ENCODE measurements at places on chromosomes 13 and 19.
A peak's percentile ranks its signal among the peaks of the same experiment; 100 is the strongest.

- no peak for DNase-seq
Observed at GRCh38 chr19:47511128-47511517, 3.7 kb downstream of the NAPA start.

DNA sequence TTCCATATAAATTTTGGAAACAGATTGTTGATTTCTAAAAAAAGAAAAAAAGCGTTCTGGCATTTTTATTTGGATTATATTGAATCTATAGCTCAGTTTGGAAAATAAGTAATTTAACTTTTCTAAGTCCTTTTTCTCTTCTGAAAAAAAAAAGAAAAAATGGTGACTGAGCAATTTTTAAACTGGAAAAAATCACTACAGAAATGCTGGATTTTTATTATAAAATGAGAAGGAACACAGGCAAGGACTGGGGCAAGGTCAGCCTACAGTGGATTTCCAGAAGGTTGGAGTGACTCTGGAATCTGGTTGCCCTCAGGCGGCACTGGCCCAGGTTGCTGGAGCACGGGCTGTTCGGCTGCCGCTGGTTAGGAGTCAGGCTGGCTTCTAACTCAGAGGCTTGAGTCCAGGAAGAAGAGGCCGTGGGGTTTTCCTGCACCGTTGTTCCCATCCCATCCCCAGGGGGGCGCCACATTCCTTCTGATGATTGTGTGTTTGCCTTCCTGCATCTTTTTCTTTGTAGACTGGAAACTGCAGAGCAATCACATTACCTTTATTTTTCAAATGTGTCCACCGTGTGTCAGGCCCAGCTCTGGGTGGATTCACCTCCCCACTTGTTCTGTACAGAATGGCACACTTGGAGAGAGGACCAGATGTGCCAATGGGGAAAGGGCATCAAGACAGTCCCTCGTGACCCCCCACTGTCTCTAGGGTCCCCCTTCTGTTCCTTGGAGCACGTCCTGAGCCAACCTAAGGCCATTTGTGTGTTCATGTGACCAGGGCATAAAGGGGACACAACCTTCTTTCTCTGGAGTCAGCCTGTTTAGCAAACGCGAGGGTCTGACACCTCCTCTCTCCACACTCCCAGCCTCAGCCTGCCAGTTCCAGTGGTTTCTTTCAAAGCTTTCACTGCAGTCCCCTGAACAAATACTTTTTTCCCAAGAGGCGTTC is 44.5 kb upstream of the GTF3A start:
- DNase-seq = peak; percentile 39

DNA sequence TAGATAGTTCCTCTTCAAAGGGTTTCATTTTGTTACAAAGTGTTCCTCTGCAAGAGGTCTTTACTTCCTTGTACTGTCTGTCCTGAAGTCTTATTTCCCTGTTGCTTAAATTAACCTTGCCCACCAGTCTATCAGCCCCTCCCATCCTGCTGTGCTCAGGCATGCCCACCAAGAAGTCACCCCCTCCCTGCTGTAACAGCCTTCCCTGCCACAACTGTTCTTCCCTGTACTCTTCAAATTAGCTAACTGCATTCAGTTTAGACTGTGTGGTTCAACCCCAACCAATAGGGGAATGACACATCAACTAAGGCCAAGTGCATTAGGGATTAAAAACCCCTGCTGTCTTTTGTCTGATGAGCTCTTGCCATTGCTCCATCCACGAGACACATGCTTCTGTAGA is 34.4 kb upstream of the ZNF562 start:
- no peak for DNase-seq

DNA sequence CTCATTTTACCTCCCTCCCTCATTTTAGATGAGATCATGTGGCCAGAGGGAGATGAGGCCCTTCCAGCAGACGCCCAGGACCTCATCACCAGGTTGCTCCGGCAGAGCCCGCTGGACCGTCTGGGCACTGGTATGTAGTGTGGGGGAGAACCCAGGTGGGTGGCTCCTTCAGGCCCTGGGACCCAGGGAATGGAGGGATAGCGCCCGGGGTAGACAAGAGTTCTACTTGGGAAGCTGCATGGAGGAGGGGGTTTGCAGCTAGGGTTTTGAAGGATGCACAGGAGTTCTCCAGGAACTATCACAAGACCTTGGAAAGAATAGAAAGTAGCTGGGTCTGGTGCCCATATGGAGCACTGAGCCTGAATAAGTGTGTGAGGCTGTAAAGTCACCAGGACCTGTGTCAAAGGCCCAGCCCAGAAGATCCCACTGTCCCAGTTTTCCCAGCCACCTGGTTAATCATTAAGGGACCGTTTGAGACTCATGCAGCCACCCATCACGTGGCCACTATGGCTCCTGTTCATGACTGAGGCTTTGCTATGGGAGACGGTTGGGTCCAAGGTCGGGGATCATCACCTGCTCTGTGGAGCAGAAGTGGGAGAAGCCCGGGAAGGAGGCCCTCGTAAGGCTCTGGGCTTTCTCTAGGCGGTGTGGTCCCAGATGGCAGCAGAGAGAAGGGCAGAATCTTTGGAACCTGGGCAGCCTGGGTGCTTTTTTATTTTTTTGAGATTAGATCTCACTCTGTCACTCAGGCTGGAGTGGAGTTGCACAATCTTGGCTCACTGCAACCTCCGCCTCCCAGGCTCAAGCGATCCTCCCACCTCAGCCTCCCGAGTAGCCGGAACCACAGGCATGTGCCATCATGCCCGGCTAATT is 17.0 kb upstream of the PIK3R2 start:
- peak; percentile 94 for DNase-seq

DNA sequence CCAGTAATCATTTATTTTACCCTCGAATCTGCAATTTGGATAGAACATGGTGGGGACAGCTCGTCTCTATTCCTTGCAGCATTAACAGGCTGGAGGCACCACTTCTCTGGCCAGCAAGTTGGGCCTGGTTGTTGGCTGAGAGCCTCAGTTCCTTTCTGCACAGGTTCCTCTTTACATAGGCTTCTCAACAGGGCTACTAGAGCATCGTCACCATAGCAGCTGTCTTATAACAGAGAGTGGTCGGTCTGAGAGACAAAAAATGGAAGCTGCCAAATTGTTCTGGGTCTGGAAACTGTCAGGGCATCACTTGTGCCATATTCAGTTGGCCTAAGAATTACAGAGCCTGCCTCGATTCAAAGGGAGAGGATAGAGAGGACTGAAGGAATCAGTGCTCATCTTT is 86.7 kb downstream of the DNAJC15 start:
- DNase-seq = no peak

DNA sequence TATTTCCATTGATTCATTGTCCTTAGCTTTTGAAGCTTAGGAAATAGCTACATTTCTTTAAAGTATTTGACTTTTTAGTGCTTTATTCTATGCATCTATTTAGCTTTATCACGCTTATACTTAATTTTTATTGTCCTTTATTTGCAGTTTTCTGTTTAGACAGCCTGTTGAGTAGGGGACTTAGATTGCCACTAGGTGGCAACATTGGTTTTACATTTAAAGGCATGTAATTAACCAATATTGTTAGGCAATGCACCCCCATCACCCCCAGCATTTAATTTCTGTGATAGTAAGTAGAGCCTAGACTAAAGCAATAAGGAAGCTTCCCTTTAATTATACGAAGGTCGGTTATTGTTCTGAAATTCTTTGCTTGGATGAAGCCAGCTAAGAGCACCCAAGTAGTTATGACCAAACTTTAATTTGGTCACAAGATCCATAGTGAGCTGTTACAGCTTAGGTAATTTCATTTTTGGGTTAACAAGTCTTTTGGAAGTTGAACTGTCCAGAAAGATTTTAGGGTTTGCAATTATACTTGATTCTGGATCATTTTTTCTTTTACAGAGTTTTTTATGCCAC is 36.5 kb downstream of the B3GLCT start:
- DNase-seq = peak; percentile 15

GRCh38 chr19:53537121-53537520 is 824 bp upstream of the ZNF331 start:
- no peak for DNase-seq

- DNase-seq = no peak
Observed at GRCh38 chr19:51076631-51077213, 6.0 kb downstream of the KLK14 start.

- DNase-seq = no peak
Observed at GRCh38 chr19:30116984-30117555, 175.0 kb downstream of the URI1 start.

- no peak for DNase-seq
Observed at GRCh38 chr19:41541990-41542584, 33.9 kb upstream of the CEACAM21 start.

- DNase-seq = no peak
Observed at GRCh38 chr13:97810152-97810551, 143.3 kb upstream of the IPO5 start.

- peak; percentile 8 for DNase-seq
Observed at GRCh38 chr13:69585656-69586055, 522.0 kb upstream of the ATXN8OS start.

DNA sequence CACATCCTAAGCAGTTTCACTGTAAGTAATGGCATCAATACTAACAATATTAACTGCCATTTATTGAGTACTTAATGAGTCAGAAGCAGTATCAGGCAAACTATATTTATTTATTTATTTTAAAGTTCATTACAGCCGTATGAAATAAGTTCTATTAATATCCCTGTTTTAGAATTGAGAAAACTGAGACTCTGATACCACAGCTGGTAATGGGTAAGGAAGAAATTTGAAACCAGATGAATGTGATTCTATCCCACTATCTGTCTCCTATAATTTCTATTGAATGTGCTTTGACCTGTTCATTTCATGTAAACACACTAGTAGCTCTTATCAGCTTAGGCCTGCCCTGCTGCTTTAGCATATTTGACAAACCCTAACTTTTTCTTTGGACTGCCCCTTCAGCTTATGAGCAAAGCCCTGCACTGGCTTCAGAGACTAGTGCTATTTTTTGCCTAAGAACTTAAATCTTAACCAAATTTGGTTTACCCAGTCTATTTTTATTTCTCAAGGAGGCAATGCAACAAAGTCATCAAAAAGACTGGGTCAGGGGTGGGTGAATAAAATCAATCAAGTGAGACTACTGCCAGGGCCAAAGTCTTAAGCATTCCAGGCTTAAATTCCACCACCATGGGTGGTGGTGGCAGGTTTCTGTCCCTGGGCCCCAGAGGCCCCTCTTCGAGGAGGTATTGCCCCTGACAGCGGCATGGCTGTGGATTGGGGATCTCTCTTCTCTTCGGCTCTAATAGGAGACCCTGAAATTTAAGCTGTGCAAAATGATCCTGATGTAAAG is 143.4 kb downstream of the DLEU7 start:
- no peak for DNase-seq

- no peak for DNase-seq
Observed at GRCh38 chr19:53639471-53639870, 7.7 kb downstream of the DPRX start.

DNA sequence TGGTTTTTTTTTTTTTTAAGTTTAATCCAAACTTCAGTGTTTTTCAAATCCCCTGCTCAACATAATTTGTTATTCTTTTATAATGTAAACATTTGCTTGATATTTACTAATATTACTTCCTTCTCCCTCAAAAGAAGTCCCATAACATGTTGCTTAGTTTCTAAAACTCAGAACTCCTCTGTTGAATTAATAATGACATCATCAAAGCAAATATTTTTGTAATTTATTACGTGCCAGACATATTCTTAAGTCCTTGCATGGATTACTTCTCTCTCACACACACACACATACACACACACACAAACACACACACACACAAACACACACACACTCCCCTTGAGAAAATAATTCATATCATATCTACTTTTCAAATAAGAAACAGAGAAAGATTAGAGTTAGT is 1432.3 kb upstream of the SPRY2 start:
- no peak for DNase-seq

- DNase-seq = no peak
Observed at GRCh38 chr19:7010722-7011593, 10.3 kb downstream of the MBD3L2B start.

DNA sequence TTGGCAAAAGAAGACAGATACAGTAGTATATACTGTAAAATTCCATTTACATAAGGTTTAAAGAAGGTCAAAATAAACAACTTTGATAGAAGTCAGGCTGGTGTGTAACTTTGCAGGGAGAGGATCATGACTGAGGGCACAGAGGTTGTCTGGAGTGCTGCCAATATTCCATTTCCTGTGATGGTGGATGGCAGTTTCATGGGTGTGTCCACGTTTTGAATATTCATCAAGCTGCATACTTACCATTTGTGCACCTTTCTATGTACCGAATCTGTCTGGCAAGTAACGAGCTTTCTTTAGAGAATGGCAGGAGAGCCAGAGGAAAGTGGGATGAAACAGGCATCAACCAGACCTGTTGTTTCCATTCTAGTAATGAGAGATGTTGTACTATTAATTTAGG is 420.5 kb upstream of the HTR2A start:
- no peak for DNase-seq

DNA sequence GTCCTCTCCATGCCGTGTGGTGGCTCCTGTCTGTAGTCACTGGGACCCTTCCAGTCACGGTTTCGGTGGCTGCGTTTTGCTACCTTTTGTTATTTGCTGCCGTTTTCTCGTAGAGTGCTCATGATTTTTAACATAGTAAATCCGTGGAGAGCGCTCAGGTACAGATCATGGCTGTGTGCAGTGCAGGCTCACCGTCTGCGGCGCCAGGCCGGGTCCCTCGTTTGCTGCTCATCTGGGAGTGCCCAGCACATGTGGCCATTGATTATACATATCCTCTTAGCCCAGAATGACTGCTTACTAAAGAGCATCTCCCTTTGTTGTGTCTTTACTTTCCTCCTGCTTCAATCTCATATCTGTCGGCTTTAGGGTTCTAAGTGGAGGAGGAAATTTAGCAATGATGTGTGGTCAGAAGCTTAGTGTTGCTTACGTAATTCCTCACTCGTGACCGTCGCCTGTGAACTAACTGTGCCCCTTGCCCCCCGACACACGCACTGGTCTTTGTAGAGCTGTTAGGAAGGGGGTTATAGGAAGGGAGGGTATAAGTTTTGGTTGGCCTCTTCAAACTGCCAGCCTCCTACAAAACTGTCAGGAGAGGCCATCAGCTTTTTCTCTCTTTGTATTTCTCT is 31.8 kb downstream of the TFDP1 start:
- no peak for DNase-seq

DNA sequence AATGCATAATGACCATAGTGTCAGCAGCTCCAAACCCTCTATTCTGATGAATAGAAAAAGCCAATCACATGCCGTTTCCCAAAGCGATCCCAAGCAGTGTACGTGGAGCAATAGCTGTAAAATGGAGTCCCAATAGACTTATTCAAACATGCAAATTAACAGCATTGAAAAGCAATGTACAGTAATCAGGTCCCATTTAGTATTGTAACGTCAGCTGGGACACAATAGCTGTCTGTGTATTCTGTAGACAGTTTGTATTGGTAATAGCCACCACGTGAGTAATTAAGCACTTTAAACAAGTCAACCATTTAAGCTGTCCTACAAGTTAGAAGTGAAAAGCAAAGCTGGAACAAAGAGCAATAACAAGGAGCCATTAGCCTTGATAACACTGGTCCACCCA is 698.2 kb downstream of the PCDH17 start:
- no peak for DNase-seq

All from Caki2 (cell line).